ENCODE measurements at places on chromosomes 6 and 20.

- no peak for DNase-seq
Observed at GRCh38 chr6:126682440-126682839, 342.5 kb downstream of the CENPW start.

- DNase-seq = no peak
Observed at GRCh38 chr6:845566-845965, 152.6 kb upstream of the EXOC2 start.

DNA sequence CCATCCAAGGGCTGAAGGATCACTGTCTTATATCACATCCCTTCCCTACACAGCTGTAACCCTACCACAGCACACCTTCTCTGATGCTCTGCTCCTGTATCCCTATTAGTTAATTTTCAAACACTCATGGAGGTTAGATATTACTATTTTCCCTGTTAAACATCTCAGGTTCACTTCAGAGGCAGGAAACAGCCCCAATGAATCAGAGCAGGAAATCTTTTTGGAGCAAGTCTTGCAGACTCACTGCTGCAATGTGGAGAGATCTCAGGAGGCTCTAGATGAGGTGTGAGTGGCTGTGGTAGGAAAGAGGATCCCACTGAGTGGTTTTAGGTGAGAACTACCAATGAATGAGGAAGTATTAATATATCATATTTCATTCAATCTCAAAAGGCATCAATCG lies 19.7 kb upstream of the HTR1B start:
- no peak for DNase-seq

- DNase-seq = no peak
Observed at GRCh38 chr6:93393554-93394074, 25.7 kb downstream of the EPHA7 start.

GRCh38 chr6:156057869-156058268 lies 602.2 kb upstream of the NOX3 start:
- DNase-seq = no peak

- no peak for DNase-seq
Observed at GRCh38 chr6:163352011-163352685, 62.4 kb upstream of the QKI start.

- no peak for DNase-seq
Observed at GRCh38 chr20:18773566-18773965, 40.0 kb upstream of the SCP2D1 start.

- no peak for DNase-seq
Observed at GRCh38 chr20:24651171-24651975, 181.9 kb downstream of the SYNDIG1 start.

- peak; percentile 75 for DNase-seq
Observed at GRCh38 chr6:116268589-116269293, 11.0 kb downstream of the TSPYL1 start.

DNA sequence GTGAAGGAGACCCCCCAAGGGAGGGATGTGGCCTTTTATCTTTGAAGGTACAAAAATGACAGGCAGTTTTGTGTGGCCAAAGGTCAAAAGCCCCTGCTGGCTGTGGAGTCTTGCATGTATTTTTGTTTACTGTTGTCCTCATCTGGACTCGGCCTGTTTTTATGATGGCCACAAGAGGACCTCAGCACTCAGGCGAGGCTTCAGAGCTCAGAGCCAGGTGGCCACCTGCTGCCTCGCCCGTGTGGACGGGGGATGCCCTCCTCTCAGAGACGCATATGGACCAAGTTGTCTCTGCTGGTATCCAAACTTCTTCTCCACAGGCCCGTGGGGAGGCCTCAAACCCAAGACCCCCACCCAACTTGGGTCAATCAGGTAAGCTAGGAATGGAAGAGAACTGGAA lies 118.2 kb downstream of the DACT2 start:
- no peak for DNase-seq

DNA sequence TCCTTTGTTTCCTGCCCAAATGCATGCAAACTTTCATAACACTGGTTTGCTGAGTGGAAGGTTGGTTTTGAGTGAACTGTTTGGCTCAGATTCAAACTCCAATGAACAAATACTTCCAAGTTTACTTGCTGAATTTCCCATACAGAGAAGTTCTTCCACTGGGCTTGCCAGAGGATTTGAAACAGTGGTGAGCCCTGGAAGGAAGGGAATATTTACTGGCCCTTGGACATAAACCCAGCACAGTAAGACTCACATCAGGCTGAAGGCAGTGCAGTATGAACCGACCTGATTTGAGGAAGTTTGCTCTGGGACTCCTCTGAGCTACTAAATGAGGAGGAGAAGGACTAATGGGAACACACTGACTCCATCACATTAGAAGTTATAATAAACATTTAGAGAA lies 3.8 kb downstream of the TRAF3IP2 start:
- DNase-seq = no peak

DNA sequence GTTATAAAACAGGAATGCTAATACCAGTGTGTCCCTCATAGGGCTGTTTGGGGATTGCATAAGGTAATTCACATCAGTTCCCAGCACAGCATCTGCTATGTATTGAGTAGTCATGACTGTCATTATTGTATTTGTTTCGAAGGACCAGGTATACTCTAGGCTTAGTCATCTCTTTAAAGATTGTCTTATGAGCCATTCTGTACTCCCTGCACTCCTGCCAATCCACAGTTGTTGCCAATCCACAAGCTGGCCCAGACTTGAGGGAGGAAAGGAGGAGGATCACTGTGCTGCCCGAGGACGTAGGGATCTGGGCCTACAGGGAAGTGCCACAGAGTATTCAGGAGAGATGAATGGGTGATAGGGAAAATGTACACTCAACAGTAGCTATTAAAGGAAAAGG lies 113.0 kb upstream of the TIAM2 start:
- DNase-seq = no peak

GRCh38 chr20:53738945-53739798 lies 145.5 kb upstream of the ZNF217 start:
- no peak for DNase-seq

DNA sequence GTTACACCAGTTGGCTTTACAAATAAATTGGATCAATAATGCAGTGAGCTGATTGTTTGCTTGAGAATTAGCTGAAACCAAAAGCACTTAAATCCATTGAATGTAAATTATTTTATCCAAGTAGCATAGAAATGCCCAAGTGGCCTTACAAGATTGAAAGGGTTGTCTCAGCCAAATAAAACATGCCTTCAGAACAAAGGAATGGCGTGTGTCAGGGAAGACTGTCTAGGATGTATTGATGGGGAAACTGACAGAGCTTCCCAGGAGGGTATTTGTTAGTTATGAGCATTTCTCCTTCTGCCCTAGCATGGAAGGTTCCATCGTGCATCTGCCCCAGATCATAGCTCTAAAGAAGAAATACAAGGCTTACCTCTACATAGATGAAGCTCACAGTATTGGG lies 103.9 kb upstream of the ISM1 start:
- DNase-seq = no peak

- DNase-seq = no peak
Observed at GRCh38 chr6:94278146-94278545, 858.8 kb upstream of the EPHA7 start.

DNA sequence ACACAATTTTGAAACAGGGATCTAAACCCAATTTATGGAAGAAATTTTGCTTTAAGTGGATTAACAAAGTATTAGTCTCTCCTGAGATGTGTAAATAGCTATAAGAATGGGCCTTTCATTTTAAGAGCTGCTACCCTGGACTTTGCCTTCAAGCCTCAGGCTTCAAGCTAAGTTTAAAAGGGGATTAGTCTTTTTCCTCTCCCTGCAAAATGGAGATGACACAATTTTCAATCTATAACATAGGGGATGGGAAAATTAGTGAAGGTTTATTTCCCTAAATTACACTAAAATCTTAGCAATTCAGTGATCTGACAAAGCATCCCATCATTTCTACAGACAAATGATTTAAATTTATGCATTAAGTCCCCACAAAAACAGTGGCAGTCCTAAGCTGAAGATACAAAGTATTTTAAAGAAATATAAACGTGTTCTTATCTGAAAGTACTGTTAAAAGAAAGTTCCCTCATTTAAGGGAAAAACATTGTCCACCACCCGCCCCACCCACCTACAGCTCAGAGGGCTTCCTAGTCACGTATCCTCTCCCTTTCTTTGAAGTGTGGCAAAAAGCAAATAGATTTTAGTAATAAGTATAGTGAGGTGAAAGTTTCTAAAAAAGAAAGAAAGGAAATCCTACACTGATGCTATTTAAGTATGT lies 14.5 kb downstream of the ARHGAP18 start:
- no peak for DNase-seq
